ENCODE measurements at places on chromosomes 6 and 20.

GRCh38 chr20:58407201-58407873 is 18.3 kb downstream of the VAPB start:
- no peak for DNase-seq

DNA sequence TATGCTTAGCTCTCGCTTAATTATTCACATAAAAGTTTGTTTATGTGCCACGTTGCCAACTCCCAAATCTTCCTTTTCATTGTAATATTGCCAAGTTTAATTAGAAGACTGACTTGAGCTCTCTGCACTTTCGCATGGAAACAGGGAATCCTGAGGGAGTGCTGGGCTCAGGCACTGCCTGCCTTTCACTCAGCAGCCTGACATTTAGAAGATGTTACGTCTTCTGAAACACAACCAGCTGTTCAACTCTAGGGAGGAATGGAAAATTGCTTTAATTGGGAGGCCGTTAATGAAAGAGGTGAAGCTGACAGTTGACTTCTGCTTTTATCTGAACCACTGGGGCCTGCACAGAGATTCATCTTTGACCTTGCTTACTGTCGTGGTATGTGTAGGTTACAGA is 77.4 kb upstream of the MTHFD1L start:
- DNase-seq, result no peak

- DNase-seq, result no peak
Measured at GRCh38 chr6:54801669-54802068, 44.9 kb upstream of the FAM83B start.

DNA sequence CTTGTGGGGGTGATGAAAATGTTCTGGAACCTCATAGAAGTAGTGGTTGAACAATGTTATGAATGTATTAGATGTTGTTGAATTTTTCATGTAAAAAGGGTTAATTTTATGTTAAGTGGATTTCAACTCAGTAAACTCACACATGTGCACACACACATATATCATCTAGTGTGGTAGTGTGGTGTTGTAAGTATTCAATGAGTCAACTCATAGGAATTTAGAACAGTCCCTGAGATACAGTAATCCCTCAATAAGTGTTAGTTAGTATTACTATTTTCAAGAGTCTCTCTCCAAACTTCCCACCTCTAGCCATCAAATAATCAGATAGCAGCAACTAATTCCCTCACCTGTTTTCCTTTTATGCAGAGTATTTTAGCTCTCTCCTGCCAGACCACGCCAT is 563.1 kb upstream of the JARID2 start:
- no peak for DNase-seq

DNA sequence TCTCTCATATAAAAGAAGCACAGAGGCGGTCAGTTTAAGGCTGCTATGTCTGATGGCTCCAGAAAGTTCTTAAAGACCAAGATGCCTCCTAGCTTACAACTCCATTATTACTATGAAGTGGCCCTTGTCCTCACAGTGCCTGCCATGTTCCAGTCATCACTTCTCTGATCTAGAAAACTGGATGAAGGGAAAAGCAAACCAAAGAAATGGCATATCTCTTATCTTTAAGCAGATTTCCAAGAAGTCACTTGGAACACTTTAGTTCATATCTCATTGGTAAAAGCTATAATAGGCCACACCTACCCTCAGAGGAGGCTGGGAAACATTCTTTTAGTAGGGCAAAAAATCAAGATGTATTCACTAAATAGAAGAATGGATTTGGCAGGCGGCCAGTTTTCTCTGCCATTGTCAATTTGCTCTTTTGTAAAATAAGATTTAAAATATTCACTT is 289.6 kb downstream of the TBC1D7 start:
- DNase-seq, result no peak

DNA sequence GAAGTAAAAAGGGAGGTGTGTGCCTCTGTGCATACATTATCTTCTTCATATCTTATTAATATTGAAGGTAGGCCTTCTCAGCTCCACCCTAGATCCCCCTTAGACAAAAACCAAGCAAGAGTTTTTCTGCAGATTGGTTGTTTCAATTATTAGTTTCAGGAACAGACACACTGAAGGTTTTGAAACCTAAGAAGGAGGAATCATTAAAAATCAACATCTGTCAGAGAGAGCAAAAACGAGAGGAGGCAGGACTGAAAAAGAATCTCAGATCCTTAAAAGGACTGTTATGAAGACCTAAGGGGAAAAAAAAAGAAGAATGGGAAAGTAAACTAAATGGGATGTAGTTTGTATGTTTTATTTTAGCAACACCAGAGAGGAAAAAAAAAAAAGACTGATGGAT is 560.8 kb upstream of the JAG1 start:
- DNase-seq, result no peak

GRCh38 chr6:73369157-73369556 is 540 bp downstream of the OOEP start:
- no peak for DNase-seq

GRCh38 chr6:151440930-151441329 is 11.0 kb downstream of the RMND1 start:
- DNase-seq, result no peak

DNA sequence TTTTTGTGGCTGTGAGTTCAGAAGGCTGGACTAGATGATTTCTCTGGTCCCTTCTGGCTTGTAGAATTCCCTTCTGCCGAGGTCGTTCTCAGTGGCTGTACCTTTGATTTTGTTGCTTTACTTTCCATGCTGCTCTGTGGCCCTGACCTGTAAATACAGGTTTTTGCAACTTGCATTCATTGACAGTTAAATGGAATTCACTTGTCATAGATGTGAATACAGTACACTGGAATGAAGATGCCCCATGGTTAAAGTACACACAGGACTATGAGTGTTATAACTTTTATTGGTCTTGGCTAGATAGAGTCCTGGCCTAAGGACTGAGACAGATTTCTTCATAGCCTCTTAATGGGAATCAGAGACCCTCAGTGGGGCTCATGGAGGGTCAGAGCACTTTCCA is 12.9 kb upstream of the EFCAB8 start:
- no peak for DNase-seq

- DNase-seq, result no peak
Measured at GRCh38 chr6:74091136-74091793, 395.3 kb downstream of the CD109 start.

- no peak for DNase-seq
Measured at GRCh38 chr6:36642913-36643817, 35.3 kb upstream of the CDKN1A start.

DNA sequence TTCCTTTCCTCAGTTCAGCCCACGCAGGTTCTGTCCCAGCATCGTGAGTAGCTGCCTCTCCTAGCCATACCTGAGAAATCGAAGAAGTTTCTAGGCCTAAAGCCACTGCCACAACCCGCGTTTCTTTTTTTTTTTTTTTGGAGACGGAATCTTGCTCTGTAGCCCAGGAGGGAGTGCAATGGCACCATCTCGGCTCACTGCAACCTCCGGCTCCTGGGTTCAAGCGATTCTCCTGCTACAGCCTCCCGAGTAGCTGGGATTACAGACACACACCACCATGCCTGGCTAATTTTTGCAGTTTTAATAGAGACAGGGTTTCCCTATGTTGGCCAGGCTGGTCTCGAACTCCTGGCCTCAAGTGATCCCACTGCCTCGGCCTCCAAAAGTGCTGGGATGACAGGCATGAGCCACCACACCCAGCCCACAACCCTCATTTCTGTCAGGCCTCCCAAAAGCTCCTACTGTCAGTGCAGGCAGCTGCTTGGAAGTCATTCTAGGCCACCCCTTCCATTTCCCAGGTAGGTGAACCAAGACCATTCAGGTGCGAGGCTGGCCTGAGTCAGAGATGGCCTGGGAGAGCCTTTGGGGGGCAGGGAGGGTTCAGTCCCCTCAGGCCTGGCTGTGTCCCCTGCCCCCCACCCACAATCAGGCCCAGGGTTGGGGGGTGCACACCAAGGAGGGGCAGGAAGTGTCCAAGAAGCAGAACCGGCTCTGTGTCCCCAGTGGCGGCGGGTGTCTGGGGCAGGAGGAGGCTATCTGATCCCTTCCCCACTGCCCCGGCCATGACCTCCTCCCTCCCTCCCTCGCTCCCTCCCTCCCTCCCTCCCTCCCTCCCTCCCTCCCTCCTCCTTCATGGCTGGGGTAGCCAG is 47.2 kb downstream of the NOL4L start:
- no peak for DNase-seq

DNA sequence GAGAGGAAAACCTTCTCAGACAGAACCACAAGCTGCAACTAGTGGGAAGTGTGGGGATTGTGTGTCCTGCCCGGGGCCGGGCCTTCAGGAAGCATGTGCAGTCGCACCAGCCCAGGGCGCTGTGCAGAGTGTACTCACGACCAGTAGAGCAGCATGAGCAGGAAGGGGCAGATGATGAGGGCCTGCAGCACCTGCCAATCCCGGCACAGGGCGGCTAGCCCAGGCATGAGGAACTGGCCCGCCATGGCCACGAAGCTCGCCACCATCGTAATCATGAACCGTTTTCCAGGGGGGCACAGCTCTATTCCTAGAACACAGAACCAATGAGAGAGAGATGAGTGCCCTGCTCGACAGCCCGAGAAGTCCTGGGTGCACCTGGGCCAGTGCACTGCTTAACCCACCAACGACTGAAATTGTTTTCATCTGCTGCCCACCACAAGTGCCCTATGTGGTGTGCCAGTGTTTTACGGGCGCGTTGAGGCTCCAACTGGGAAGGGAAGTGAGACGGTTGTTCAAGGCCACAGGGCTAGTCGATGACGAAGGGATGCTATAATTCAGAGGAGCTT is 65.0 kb downstream of the PSMG4 start:
- DNase-seq, result no peak

GRCh38 chr6:119979862-119980261 is 630.3 kb upstream of the MAN1A1 start:
- no peak for DNase-seq

- no peak for DNase-seq
Measured at GRCh38 chr6:42042108-42042507, 8.2 kb upstream of the TAF8 start.

- no peak for DNase-seq
Measured at GRCh38 chr6:131427434-131428058, 145.5 kb upstream of the ARG1 start.

- DNase-seq, result no peak
Measured at GRCh38 chr20:57476641-57477461, 48.1 kb downstream of the CTCFL start.

DNA sequence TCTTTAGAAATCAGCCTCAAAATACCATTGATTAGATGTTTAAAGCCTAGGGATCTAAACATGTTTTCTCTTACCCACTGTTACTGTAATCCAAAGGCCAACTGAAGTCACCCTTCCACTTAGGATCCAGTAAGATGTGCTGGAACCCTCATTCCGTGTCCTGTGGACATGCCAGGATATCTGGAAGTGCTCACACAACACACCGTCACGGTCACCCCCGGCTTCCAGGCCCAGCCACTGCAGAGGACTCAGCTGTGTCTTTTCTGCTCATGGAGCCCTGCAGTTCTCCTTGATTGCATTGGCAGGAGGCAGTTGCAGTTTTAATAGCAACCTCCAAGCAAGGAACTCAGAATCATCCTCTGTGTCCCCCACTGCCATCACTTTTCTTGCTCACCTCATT is 93.3 kb downstream of the CAP2 start:
- DNase-seq, result no peak

- no peak for DNase-seq
Measured at GRCh38 chr20:62908971-62909791, 17.1 kb downstream of the DIDO1 start.

GRCh38 chr6:169215201-169215681 is 38.4 kb downstream of the THBS2 start:
- DNase-seq, result no peak

DNA sequence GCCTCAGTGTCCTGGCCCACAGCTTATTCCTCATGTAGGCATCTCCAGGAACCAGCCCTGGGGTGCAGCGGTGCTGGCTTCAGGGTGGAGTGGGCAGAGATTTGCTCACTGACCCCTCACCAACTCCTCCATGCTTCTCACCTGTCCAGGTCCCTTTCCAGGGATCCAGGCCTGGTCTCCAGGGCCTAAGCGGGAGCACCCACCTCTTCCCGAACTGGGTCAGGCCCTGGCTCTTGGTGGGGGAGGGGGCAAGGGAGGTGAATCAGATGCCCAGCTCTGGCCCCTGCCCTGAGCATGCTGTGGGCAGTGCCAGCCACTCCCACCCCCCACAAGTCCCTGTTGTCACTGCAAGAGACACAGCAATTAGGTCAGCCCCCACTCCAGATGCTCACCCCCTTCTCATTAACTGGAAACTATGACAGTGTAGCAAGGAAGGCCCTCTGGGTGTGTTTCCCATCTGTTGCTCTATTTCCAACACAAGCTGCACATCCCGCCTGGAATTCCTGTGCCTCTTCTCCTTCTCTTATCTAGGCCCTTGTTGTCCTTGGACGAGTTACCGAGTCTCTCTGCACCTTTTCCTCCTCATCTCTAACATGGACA is 37.0 kb downstream of the MDFI start:
- DNase-seq, result no peak

DNA sequence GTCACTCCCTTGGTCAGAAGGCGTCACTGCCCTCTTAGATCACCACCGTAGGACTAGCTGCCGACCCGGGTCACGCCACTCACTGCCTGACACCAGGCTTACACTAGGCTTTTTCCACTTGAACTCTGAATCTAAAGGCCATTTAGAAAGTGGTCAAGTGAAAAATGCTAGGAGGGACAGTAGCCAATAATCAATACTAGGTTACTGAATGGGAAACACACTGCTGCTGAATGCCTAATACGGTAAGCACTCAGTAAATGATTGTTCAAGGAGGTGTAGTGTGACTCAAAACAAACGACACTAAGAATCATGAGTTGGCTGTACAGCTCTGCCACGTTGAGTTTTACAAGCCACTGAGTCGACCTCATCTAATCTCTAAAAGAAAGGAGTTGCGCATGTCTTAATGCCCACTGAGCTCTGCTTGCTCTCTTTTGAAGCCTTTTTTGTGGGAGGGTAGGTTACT is 760 bp upstream of the IBTK start:
- no peak for DNase-seq

DNA sequence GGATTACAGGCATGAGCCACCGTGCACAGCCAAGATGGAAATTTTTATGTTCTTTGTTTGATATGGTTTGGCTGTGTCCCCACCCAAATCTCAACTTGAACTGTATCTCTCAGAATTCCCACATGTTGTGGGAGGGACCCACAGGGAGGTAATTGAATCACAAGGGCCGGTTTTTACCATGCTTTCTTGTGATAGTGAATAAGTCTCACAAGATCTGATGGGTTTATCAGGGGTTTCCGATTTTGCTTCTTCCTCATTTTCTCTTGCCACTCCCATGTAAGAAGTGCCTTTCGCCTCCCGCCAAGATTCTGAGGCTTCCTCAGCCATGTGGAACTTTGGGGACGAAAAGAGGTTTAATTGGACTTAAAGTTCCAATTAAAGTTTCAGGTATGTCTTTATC is 14.6 kb downstream of the EEF1A1 start:
- DNase-seq, result no peak
